NCI-H187 (cell line): ENCODE measurements at places on chromosomes 16 and 17.

DNA sequence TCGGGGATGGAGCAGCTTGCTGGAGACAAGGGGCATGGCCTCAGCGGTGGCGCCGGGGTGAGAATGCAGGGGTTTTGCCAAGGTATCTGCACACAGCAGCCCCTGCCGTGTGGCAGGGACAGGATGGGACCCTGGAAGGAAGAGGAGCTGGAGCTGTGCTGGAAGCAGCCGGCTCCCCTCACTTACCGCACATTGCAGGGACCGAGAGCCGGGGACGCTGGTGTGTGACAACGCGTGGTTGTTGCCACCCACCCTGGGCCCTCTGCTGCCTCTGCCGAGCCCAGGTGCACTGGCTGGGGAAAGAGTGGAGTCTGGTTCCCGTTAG lies 3.0 kb downstream of the NUBP2 start:
- DNase-seq: no peak

DNA sequence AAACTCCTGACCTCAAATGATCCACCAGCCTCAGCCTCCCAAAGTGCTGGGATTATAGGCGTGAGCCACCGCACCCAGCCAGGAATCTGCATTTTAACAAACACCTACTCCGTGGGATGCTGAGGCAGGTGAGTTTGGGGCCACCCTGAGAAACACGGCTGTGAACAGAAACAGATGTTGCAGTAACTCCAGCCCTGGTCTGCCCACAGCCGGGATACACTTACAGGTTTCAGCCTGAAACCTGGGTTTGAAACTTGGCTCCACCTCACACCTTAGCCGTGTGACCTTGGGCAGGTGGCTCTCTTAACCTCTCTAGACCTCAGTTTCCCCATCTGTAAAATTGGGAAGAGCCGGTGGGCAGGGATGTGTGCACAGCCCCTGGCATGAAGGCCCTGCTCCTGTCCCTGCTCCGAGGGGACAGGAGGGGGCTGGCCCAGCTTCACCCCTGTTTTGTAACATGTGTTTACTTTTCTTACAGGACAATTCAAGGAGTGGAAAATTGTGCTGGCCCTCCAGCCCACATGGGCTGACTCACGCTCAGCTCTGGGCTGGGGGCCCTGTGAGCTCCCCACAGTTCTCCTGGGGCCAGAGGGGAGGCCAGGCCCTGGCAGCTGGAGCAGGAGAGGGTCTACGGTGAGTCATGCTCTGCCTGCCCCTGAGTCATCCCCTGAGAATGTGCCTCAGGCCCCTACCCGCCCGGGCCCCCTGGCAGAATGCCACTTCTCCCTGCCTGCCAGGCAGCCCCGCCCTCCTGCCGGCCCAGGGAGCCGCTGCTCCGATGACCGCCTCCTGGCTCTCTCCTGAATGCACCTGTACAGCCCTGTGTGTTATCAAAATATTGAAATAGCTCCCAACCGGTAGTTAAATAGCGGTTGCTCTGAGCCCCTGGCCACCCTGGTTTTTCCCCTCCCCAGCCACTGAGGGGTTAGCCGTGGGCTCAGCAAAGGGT lies 7.7 kb upstream of the PPL start:
- DNase-seq: no peak

DNA sequence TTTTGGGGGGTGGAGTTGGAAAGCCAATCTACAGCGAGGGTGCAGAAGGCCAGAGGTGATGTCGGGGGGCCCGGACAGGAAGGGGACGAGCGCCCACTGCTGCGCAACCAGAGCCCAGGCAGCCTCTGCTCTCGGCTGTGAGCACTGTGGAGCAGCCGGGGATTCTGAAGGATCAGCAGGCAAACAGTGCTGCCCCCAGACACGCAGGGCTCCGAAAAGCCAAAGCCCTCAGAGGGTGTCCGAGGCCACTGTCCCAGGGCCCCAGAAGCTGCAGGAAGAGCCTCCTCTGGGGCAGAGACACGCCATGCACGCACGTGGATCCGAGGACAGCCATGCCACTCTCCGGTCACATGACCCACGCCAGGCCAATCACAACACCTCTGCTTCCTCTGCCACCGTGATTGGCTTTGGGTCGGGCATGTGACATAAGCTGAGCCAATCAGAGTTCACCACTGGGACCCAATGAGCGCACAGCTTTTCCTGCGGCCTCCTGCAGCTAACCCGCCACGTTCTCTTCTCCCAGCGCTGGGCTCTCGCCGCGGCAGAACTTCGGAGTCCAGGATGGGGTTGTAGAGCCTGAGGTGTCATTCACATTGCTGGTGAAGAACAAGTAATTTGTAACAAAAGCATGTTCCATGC lies 40.7 kb downstream of the ACTG1 start:
- DNase-seq: no peak

DNA sequence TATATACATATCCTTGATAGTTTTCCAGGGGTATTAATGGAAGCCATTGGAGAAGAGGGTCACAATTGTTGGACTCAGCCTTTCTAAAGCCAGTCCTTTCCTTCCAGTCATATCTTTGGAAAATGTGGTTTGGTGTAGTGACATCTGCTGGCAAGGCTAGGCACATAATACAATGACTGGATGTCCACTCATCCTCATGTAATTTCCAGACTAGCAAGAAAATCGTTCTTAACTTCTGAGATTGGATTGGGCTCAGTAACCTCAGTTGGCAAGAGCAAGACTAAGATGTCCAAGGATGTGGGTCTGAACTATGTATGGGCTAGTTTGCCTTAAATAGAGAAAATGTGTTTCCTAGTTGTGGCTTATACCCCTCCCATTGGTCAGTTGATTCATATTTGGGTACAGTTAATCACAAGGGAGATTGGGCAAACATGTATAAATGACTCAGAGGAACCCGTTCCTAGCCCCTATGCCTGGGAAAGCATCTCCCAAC lies 8.7 kb upstream of the KAT7 start:
- DNase-seq: no peak

GRCh38 chr16:80846275-80846674 lies 41.9 kb upstream of the CDYL2 start:
- DNase-seq: no peak

DNA sequence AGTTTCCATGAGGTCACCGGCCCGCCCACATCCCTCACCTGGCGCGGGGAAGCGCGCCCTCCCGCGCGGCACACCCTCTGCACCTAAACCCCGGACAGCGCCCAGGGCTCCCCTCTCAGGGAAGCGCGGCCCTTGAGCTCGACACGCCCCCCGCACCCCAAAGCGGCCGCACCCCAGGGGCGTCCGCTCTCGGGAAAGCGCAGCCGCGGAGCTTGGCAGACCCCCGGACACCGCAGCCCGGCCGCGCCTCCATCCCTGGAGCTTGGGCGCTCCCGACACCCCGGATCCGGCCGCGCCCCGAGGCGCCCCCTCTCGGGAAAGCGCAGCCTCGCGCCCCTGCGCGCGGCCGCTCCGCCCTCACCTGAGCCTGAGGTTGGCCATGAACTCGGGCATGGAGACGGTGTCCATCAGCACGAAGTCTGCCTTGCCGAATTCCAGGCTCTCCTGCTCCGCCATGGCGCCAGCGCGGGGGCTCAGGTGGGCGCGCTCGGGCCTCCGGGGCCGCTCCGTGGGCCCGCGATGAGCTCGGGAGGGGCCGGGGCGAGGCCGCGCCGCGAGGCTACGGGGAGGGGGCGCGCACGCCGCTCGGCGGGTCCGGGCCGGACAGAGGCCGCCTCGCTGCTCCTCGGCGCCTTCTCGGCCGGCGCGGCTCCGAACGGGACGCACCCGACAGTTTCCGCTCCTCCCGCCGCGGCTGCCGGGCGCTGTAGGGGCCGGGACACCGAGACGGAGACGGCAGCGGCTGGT lies at the start of gene MYO1D:
Gene MYO1D, minus strand, starts transcription at position 708 of the 747 bp plus-strand sequence. Its CDS starts 252 bp downstream, at position 456.
- DNase-seq: no peak

DNA sequence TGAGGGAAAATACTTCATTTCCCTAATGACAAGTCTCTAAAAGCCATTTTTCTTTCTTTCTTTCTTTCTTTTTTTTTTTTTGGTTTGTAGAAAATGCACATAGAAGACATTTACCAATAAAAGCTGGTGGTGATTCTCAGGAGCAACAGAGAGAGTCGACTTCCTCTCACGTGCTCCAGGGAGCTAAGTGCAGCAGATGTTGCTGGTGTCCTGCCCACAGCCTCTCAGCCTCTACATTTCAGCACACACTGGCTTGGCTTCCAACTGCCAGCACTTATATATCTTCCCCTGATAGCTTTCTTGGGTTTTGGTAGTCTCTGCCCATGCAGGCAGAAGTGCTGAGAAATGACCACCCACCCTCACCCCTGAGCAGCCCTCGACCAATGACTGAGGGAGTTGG lies 58.4 kb upstream of the MARCHF10 start:
- DNase-seq: no peak

- no peak for DNase-seq
These were observed 33.9 kb upstream of the METTL9 start for GRCh38 chr16:21565507-21565860.

- DNase-seq: no peak
These were observed 49.3 kb upstream of the WSB1 start for GRCh38 chr17:27244491-27245223.

GRCh38 chr16:25372716-25373115 lies 115.1 kb upstream of the ZKSCAN2 start:
- no peak for DNase-seq

GRCh38 chr16:85583491-85584181 lies 29.5 kb upstream of the GSE1 start:
- no peak for DNase-seq

DNA sequence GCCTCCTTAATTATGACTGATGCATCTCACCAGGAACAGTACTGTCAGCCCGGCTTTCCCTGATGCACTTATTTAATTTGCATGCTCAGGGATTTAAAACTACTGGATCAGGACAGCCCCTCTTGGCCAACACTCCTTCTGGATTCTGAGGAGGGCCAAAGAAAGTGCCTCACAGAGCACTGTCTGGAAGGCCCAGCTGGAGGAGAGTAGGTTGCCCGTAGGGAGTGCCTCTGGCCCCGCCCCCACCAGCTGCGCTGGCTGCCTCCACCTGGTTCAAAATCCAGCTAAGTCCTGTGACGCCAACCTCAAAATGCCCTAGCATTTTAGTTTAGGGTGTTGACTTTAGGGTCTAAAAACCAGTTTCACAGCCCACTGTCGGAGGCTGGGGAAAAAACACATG lies 49.4 kb upstream of the SREBF1 start:
- peak; percentile 26 for DNase-seq

- no peak for DNase-seq
These were observed 4.7 kb downstream of the CDH15 start for GRCh38 chr16:89176147-89176690.

DNA sequence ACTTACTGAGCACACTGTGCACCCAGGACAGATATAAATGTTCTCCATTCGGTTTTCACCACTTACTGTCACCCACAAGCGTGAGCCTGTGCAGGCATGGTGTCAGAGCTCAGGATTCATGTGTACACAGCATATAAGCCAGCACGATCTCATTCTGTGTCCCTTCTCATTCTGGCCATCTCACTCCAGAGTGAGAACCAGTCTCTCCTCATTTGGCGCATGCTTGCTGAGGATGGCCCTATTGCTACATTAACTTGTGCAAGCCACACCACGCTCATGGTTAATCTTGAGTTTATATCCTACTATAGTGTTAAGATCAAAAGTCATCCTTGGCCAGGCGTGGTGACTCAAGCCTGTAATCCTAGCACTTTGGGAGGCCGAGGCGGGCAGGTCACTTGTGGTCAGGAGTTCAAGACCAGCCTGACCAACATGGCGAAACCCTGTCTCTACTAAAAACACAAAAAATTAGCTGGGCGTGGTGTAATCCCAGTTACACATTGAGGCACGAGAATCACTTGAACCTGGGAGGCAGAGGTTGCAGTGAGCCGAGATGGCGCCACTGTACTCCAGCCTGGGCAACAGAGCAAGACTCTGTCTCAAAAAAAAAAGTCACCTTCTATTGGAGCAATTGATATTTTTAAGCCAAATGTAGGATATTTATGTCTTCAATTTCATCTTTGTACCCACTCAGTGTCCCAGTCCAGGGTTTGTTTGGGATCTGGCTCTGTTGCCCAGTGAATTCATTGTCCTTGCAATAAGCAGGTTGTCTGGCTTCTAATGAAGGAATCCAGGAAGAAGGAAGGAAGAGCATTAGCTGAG lies 20.9 kb downstream of the SOCS1 start:
- no peak for DNase-seq

DNA sequence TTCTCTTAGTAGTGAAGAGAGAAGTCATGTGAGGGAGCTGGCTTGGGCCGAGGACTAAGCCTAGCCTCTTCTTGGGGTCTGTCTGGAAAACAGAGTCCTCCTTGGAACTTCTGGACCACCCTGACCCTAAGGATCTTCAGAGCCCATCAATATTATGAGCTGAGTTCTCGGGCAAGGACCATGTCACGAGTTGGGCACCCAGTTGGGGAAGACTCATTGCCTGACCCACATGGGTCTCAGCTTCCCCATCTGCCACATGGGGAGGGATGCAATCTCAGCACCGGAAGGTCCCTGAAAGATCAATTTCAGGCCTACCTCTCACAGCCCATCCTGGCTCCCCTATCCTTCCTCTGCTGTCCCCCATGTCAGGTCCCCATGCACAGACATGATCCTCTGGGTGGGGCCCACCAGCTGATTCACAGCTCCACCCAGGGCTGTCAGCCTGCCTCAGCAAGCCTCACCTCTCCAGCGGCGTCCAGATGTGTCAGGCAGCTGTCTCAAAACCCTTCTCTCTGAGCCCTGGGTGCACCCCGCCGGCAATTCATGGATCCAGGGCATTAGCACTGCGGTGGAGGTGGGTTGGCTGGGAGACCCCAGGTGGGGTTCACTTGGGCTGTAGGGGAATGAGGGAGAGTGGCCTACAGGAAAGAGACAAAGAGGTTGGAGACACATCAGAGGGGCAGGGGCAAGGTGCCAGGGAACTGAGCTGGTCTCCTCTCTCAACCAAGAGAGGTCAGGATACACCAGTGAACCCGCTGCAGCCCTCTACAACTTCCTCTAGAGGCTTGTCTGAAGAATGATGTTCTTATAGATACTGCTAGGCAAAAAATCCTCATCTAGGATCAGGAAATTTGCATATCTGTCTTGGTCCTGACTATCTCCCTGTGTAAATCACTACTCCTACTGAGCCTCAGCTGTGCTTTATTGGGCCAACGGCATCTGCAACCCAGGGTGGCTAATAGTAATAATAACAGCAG lies 1.8 kb downstream of the NLRP1 start:
- DNase-seq: no peak

DNA sequence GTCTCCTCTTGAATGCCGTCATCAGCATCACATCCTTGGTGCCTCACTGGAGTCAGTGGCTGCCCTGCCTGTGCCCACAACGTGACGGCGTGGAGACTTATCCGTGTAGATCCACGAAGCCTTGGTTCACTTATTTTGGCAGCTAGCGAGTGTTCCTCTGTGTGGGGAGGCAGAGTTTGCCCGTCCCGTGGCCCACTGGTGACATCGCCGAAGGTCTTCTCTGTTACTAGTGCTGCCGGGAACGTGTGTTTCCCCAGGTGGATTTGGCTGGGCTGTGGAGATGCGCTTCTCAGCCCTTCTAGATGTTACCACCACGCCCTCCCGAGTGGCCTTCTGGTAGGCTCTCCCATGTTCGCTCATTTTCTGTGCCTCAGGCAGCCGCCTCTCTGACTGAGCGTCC lies 169.6 kb downstream of the SEC14L1 start:
- DNase-seq: no peak

GRCh38 chr17:73060721-73061120 lies 31.8 kb downstream of the SLC39A11 start:
- no peak for DNase-seq

GRCh38 chr17:20908313-20909267 lies 134.2 kb downstream of the USP22 start:
- peak; percentile 72 for DNase-seq
